Activated naive CD4-positive, alpha-beta T cell (primary cell): ENCODE measurements at places on chromosomes 1 and 21.

- DNase-seq: no peak
Measured at GRCh38 chr1:7441143-7441841, 329.8 kb upstream of the VAMP3 start.

GRCh38 chr1:221286399-221286798 is 407.2 kb downstream of the HLX start:
- DNase-seq: no peak

DNA sequence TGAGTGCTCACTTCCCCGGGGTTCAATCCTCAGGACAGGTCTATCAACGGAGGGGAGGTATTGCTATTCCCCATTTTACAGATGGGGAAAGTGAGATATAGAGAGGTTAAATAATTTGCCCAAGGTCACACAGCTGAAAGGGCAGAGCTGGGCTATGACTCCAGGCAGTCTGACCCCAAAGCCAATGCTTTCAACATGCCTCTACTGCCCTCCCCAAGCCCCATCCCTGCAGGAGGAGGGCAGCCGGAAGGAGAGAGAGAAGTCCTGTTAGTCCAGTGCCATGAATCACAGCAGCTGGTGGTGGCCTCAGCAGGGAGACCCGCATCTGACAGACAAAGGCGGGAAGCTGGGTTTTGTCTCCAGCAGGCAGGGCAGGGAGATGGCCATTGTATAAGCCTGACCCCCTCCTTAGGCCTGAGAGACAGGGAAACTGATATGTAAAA is 20.0 kb upstream of the CLIC4 start:
- DNase-seq: no peak

- no peak for DNase-seq
Measured at GRCh38 chr1:63509718-63510117, 13.3 kb downstream of the ITGB3BP start.

- no peak for DNase-seq
Measured at GRCh38 chr1:59378621-59379370, 81.9 kb downstream of the FGGY start.
